ENCODE measurements at places on chromosomes 1 and 21. TPM values are rescaled to one million over a fixed set of nuclear protein-coding genes. Genes with fewer than 3 reads are reported as not detected.

DNA sequence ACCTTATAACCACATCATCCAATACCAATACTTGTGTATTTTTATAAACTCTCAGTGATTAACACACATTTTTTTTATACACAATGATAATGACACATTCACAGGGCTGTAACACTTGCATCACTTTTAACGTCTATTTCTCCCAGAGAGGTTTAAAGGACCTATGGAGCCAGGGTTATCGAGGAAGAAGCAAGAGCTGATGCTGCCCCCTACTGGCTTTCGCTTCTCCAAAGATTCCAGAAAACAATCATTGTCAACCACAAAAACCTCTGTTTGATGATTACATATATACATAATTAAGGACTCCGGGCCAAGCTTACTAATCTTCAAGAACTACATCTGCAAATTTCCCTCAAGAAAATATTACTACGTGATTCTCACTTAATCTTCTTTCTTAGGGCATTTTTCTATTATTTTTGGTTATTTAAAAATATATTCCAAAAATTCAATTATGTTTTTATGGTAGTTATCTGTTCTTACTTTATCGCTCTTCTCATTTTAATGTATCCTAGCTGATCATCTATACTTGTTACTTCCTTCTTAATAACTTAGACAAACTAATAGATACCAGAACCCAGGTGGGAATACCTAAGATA lies 214.5 kb downstream of the VAV3 start:
- DNase-seq, result peak; percentile 63

Gene GLMN
- 9.9 TPM for total RNA-seq

Gene VAV3
- total RNA-seq, result 63.2 TPM

Gene CHRM3
- total RNA-seq, result 2.6 TPM

Gene DCDC2B
- not detected for total RNA-seq

DNA sequence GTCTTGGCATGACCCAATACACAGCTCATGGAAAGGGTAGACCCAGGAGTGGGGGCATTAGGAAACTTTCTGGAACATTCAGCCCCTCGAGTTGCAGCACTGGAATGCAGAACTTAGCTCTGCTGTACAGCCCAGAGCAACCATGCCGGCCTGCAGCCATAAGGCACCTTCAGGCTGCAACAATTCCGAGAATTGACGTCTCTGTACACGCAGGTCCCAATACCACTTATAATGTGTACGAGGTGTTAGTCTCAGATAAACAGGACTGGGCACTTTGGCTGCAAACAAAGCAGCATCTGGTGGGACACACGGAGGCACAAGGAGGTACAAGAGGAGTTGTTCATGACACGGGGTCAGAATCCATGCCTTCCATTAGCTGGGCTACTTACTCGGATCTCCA lies 7.9 kb downstream of the CBR1 start:
- DNase-seq, result no peak

Gene KIAA1614
- total RNA-seq, result 6.1 TPM

DNA sequence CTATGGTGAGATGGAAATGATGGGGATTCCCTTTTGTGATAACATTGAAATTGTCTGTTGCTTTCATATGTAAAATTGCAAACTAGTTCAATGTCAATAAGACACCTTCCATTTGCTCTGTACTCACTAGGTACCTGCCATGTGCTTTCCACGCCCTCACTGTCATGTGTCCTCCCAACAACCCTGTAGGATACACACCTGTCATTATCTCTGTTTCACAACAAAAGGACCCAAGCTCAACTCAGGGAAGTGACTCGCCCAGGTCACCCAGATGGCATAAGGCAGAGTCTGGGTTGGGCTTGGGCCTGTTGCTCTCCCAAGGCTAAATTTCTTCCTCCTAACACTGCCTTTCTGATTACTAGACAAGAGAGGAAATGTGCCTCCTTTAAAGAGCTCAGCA lies 45.3 kb upstream of the MCOLN3 start:
- no peak for DNase-seq

Gene ADPRS
- 43.1 TPM for total RNA-seq

GRCh38 chr1:197320991-197321531 lies 53.0 kb downstream of the CRB1 start:
- no peak for DNase-seq

Gene SELP
- 2.6 TPM for total RNA-seq

Gene TEX38
- total RNA-seq, result not detected

DNA sequence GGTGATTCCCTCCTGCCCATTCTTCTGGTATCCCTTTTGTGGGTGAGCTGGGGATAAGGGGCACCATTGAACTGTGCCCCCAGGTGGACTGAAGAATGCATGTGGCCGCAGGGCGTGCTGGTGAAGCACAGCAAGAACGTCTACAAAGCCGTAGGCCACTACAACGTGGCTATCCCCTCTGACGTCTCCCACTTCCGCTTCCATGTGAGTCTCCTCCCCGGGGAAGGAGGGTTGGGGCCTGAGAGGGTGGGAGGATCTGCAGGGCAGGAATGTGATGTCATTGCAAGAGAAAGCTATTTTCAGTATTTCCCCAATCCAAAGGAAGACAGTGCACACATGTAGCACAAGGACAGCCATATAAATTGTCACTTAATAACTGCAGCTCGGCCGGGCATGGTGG lies 7.5 kb upstream of the KPNA6 start:
- no peak for DNase-seq

Gene TMEM125
- total RNA-seq, result not detected

Gene GNG12
- total RNA-seq, result 256 TPM

Gene AMPD1
- not detected for total RNA-seq

DNA sequence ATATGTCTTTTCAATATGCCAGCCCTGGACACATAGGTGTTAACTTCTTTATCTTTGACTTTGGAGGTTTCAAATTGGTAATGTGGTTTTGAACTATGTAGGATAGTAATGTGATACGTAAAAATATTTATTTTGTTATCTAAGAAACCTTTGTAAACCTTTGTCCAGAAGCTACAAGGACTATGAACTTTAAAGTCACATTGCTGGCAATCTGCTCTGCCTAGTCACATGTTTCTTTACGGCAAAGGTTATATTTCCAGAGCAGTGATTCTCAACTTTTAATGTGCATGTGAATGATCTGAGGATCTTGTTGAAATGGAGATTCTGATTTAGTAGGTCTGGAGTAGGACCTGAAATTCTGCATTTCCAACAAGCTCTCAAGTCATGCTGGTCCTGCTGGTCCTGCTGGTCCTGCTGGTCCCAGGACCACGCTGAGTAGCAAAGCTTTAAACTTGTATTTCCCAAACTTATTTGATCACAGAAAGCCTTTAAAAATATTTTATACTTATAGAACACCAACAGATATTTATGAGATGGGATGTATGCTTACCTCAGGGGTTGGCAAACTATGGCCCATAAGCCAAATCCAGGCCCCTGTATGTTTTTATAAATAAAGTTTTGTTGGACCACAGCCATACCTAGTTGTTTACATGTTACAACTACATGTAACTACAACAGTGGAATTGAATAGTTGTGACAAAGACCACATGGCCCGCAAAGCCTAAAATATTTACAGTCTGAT lies 57.9 kb upstream of the QSOX1 start:
- DNase-seq, result no peak

DNA sequence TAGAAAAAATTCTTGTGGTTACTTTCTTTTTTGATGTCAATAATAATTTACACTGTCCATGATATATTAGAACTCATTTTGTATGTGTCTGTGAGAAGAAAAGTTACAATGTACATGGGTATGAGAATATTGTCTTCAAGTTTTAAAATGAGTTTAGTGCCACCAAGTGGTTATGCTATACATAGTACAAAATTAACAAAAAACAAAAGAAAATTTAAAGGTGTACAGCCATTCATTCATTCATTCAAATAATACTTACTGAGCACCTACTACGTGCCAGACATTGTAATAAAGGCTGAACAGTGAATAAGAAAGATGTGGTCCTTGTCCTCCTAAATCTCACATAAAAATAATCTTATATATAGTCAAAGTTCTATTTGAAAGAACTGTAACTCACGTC lies 27.7 kb downstream of the UCHL5 start:
- peak; percentile 45 for DNase-seq

DNA sequence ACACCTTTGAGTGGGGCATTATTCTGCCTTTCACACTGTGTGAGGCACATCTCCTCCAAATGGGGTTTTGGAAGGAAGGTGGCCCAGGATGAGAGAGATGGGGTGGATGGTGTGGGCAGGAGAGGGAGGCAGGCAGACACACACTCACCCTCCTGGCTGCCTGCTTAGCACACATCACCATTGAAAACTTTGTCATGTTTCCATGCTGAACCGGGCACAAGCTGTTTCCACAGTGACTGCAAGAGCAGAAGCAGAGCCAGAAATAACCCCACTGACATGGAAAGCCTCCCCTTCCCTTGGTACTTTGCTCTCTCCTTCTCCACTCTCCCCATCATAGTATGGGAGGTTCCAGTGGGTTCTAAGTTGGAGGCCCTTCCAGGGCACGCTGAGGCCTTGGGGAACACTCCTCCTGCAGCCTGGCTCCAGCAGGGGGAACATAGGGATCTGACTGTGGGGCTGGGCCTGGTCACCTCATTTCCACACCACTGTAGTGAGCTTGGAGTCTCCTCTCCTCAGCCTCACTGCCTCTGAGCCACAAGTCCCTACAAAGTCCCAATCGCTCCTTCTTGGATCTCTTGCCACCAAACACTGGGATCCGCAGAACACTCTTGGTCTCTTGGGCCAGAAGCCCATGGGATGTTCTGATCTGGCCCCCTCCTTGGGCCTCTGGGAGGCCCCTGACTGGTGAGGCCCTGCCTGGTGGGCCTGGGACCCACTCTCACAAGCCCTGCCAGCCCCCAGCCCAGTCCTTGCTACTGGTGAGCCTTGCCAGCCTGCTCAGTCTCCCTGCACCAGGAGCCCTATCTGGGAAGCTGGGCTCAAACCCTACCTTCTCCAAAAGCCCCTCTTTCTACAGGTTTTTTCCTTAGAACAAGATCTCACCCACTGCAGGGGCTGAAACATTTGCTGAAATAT lies 163.0 kb upstream of the EDN2 start:
- no peak for DNase-seq

GRCh38 chr1:15540186-15540585 lies 13.5 kb downstream of the DNAJC16 start:
- no peak for DNase-seq

- DNase-seq, result peak; percentile 82
These were observed 326.0 kb upstream of the RUNX1 start for GRCh38 chr21:35375115-35375514.

DNA sequence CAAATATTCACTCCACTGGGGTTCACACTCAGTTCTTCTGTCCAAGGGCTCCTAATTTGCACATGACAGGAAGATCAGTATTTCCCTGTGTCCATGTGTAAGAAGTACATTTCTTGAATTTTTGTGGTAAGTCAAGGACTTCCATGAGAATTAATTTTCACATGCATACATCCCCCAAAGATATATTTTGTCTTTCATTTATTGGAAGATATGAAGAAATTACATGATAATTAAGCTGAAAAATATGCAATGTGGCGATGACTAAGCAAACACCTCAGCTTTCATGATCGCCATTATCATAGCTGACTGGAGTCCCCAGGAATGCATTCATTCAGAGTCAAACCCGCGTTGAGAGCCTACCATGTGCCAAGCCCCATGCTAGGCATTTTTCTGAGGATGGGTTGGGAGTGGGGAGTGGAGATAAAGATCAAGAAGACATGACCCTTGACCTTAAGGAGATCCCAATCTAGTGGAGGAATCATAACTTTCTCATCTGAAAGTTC lies 104.6 kb upstream of the F3 start:
- no peak for DNase-seq

- no peak for DNase-seq
These were observed 537.6 kb downstream of the MATN1 start for GRCh38 chr1:30185809-30186208.

Gene SMIM1
- 0.56 TPM for total RNA-seq

- no peak for DNase-seq
These were observed 6.6 kb upstream of the PRCC start for GRCh38 chr1:156760796-156761104.

GRCh38 chr1:4626560-4627319 lies 27.7 kb upstream of the AJAP1 start:
- DNase-seq, result no peak

Gene CMPK1
- total RNA-seq, result 130 TPM

- peak; percentile 88 for DNase-seq
These were observed 21.7 kb downstream of the LRRC8B start for GRCh38 chr1:89546082-89546889.

GRCh38 chr1:212646588-212646987 lies 38.0 kb downstream of the ATF3 start:
- DNase-seq, result no peak

DNA sequence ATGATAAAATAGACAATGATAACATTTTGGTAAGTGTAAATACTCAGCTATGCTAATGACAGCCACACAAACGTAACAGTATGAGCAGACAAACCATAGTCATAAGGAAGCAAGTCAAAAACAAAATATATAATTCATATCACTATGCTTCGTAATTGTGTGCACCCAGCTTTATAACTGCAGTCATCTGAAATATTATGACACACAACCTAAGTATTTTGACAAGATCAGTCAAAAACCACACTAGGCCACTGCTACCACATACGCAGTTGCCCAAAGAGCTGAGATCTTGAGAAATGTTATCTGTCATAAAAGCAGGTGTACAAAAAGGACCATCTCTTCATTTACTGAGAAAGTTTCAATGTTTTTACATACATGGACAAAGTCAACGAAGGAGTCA lies 26.0 kb downstream of the RNASEL start:
- DNase-seq, result no peak

- DNase-seq, result no peak
These were observed 11.4 kb upstream of the PHLDA3 start for GRCh38 chr1:201480231-201481003.

Gene S100A7A
- not detected for total RNA-seq

GRCh38 chr1:188778578-188778977 lies 1699.1 kb downstream of the BRINP3 start:
- DNase-seq, result no peak

DNA sequence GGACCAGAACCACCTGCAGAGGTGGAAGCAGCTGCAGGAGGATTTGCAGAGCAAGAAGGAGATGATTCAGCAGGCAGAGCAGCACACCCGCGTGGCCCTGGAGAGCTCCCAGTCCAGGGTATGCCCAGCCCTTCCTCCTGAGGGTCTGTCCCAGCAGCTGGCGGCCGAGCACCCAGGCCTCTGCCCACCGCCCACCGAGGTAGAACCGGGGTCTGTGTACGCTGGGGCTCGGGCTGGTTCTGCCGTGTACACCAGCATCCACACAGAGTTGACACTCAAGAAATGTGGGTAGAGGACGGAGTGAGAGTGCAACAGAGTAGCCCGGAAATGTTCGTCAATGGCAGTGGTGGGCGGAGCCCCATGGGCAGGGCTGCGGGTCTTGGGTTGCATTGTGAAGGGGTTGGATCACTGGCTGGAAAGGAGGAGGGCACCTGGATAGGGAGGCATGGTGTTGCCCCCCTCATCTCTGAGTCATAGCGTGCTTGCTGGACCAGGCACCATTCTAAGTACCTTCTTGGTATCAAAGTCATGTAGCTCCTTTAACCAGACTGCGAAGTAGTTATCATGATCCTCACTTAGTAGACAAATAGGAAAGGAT lies 5.1 kb upstream of the SMIM1 start:
- DNase-seq, result no peak

DNA sequence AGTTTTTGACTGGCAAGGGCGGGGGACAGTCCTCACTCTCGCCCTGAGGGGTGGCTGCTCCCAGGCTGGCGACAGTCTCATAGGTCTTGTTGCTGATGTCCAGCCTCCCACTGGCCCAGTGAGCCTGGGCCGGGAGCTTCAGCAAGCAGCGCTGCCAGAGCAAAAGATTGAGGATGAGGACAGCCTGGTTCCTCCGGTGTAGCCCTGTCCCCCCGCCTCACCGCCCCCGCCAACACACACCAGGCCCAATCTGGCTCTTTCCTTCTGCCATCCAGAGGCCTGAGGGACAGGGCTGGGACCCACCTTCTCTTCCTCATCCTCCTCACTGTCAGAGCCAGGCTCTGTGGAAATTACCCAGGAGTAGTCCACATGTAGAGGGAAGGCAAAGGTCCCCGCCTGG lies 8.6 kb upstream of the TCEA3 start:
- no peak for DNase-seq

Gene NBPF6
- not detected for total RNA-seq

Gene FAM167B
- total RNA-seq, result 2.4 TPM

Measured in dermis blood vessel endothelial cell (primary cell).